ENCODE measurements at places on chromosomes 7 and 10. TPM values are rescaled to one million over a fixed set of nuclear protein-coding genes. Genes with fewer than 3 reads are reported as not detected.

GRCh38 chr10:44935201-44935965, 24.2 kb upstream of the RASSF4 start:
- DNase-seq: no peak

- no peak for DNase-seq
Measured at GRCh38 chr10:112643600-112644264, 196.7 kb downstream of the VTI1A start.

DNA sequence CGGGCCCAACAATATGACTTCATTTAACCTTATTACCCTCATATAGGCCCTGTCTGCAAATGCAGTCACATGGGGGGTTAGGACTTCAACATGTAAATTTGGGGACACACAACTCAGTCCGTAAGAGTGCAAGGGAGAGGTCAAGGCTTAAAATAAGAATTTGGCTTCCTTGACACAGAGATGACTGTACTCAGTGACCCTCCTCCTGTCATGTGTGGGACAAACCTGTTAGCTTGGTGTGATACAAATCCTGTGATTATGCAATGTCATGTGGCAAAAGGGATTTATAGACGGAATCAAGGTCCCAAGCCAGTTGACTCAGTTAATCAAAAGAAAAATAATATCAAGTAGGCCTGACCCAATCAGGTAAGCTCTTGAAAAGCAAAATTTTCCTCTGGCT, 25.9 kb upstream of the GTPBP4 start:
- DNase-seq: no peak

C10orf90 gene
- total RNA-seq: 0.18 TPM

- peak; percentile 38 for DNase-seq
Measured at GRCh38 chr7:30142710-30143109, 7.9 kb downstream of the MTURN start.

SFTPD gene
- not detected for total RNA-seq

IFIT2 gene
- total RNA-seq: 4.3 TPM

DNA sequence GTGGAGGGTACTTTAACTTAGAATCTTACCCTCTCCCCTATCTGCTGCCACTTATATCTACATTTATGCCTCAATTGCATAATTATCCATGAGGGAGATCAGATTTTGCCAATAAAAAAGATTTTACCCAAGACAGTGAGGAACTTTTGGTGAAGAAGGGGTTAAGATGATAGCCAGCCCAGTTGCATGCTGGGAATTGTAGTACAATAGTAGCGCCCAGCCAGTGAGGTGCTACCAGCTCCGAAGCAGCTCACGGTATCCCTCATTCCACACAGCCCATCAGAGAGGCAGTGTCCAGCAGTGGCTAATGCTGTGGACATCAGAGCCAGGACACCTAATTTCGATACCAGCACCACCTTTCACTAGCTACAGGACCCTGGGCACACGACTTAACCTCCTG, 5.9 kb upstream of the LGI1 start:
- DNase-seq: no peak

DNA sequence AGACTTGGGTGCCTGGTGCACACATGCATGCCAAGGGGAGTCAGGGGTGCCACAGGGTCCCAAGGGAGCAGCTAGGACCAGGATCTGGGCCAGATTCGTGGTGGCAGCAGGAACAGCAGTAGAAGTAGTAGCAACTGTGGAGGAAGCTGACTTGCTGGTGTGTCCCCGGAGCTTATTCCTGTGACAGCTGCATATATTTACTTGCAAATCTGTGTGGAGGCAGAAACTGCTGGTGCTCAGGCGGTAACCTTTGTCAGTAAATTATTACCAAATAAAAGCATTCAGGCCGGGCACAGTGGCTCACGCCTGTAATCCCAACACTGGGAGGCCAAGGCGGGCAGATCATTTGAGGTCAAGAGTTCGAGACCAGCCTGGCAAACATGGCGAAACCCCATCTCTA, 67.4 kb upstream of the RAB18 start:
- no peak for DNase-seq

- no peak for DNase-seq
Measured at GRCh38 chr7:16034353-16034752, 347.9 kb upstream of the MEOX2 start.

DNA sequence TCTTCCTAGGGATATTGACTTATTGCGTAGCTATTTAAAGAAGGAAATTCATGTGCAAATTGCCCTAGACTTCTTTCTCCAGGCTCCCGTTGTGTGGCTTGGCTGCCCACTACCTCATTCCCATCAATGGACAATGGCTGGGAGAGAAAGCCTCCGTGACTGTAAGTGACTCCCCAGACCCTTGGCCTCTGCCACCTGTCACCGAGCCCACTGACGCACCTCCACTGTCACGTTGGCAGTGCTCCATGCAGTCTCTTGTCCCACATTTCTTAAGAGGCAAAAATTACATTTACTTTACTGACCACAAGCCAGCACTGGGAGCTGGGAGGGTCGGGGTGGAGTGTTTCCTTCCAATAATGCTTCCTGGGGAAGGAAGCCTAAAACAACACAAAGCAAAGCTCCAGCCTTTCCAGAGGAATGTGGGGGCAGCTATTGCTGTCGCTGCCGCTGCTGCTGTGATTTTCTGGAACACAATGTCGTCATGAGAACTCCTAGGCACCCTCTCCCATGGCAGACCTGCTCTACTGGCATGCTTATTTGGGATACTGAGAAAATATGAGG, 89.7 kb upstream of the STEAP1B start:
- no peak for DNase-seq

SPACDR gene
- 0.31 TPM for total RNA-seq

GDF2 gene
- total RNA-seq: not detected

- peak; percentile 94 for DNase-seq
Measured at GRCh38 chr10:133261726-133262325, 14.8 kb downstream of the ADAM8 start.

CALCR gene
- not detected for total RNA-seq

GRCh38 chr7:69568266-69568665, 30.0 kb upstream of the AUTS2 start:
- DNase-seq: no peak

- DNase-seq: no peak
Measured at GRCh38 chr7:151238924-151239836, 6.9 kb downstream of the CHPF2 start.

ASB10 gene
- not detected for total RNA-seq

- no peak for DNase-seq
Measured at GRCh38 chr7:42426163-42426562, 189.2 kb upstream of the GLI3 start.

GRCh38 chr7:99380823-99381663, 6.5 kb downstream of the ARPC1B start:
- peak; percentile 57 for DNase-seq

- no peak for DNase-seq
Measured at GRCh38 chr10:94725871-94726270, 36.6 kb upstream of the CYP2C19 start.

CLRN3 gene
- 155 TPM for total RNA-seq

SLC26A4 gene
- total RNA-seq: 0.24 TPM

- no peak for DNase-seq
Measured at GRCh38 chr7:82481499-82482097, 38.0 kb upstream of the CACNA2D1 start.

DNA sequence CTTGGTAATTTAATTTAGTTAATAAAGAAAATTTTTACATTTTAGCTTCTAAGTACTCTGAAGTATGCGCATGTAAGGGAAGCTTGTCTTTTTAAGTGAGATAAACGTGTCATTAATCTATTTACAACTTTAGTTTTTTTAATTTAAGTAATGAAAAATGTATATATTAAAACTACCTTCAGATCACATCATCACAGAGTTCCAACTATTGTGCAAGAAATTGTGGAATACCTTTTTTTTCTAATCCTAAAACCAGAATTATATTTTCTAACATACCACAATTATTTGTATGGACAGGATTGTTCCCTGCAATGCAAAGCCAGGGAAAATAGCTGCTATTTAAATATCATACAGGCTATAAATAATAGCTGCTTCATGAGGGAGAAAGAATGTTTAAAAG, 303.2 kb upstream of the KCND2 start:
- DNase-seq: no peak

DNA sequence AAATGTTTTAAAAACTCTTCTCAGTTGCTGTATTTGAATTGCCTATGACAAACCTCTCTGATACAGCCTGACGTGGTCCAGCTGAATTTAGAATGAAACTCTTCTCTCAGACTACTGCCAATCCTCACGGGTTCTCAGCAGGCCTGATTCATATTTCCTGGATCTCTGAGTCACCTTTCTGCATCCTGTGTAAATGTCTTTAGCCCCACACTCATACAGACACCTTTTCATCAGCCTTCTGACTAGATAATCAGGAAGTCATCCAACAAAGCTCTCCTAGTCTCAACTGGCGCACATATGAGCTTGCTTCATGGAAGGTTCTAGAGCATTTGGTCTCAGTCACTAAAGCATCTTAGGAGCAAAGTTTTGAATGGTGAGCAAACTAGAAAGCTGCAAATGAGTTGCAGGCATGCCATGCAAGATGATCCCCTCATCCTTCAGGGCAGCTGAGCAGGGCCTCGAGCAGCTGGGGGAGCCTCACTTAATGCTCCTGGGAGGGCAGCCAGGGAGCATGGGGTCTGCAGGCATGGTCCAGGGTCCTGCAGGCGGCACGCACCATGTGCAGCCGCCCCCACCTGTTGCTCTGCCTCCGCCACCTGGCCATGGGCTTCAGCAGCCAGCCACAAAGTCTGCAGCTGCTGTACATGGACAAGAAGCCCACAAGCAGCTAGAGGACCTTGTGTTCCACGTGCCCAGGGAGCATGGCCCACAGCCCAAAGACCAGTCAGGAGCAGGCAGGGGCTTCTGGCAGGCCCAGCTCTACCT, 182.8 kb downstream of the ARHGAP12 start:
- no peak for DNase-seq

Measured in left colon (tissue), 2 donors.